Jurkat, Clone E6-1 (cell line): ENCODE measurements at places on chromosomes 4 and X.
A peak's percentile ranks its signal among the peaks of the same experiment; 100 is the strongest.

- DNase-seq = no peak
These were observed 14.0 kb downstream of the PLCXD1 start for GRCh38 chrX:295136-295535.

- no peak for DNase-seq
These were observed 607.8 kb upstream of the ZFP42 start for GRCh38 chr4:187387739-187388138.

GRCh38 chr4:27763830-27764525 is 903.3 kb downstream of the STIM2 start:
- DNase-seq = no peak

DNA sequence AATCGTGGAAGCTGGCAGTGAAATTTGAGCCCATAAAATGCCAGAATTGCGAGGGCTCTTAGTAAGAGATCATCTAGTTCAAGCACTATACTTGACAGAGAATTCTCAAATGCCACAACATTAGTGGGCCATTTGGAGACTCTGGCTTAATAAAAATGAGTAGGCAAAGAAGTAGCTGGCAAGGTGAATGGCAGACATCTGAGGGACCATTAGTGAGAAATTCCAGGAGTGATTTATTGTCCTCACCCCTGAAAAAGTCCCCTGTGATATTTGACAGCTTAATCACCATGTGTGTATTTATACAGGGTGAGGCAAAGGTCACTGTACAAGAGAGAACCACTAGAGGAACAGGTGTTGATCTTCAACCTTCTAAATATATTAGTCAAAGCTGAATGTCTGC is 207.5 kb downstream of the CHRDL1 start:
- DNase-seq = no peak

- DNase-seq = no peak
These were observed 89.1 kb upstream of the TSPAN5 start for GRCh38 chr4:98747393-98748091.

GRCh38 chr4:61911313-61911756 is 711.2 kb downstream of the ADGRL3 start:
- DNase-seq = no peak

- no peak for DNase-seq
These were observed 24.5 kb downstream of the KIAA0232 start for GRCh38 chr4:6806924-6807626.

DNA sequence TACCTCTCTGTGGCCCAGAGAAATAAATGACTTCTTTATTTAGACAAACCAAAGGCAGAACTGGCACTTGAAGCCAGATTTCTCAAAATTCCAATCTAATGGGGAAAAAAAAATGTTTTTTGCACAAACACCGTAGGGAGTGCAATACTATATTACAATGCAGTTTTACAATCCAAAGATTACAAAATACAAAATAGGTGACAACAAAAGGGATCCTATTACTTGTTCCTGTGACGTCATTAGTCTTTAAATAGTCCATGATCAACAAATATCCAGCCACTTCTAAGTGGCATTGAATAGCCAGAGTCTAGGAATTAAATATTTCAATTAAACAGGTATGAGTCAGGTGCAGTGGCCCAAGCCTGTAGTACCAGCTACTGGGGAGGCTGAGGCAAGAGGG is 3.0 kb upstream of the APBB2 start:
- no peak for DNase-seq

DNA sequence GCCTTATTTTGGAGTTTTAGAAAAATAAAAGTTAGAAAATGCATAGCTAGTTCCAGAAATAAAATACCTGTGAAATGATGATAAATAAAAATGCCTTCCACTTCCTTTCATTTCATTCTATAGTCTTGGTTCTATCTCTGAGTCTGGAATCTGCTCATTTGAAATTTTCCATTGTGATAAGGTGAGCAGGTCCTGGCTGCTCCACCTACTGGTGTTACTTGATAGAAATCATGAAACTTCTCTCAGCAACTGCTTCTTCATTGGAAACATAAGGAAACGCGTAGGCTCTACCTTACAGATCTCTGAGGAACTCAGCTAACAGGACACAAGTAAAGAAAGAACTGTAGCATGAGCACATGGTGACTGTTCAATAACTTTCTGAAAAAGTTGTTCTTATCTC is 141.8 kb downstream of the DCHS2 start:
- DNase-seq = peak; percentile 25

- DNase-seq = peak; percentile 61
These were observed 53.9 kb downstream of the PPM1K start for GRCh38 chr4:88230461-88230891.

DNA sequence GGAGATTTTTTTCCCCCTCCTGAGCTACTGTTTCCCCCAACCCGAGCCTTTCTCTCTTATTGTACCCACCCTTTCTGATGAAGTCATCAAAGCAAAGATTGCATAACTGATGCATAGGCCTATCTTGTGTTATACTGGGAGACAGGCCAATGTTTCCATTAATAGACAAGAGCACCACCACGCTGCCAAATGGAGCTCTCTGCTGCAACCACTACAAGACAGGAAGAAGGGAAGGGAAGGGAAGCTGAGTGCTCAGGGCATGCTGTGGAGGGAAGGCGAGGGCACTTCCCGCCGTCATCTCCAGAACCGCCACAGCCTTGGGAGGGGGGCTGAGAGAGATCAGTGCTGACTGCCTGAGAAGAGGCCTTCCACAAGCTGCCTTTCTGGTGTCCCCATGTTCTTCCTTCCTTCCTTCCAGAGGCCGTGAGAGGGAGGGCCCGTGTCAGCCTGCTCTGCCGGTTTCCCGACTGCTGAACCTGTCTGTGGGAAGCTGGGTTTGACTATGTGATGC is 75.0 kb downstream of the MGST2 start:
- no peak for DNase-seq

GRCh38 chr4:112153211-112153791 is 8.0 kb downstream of the FAM241A start:
- DNase-seq = peak; percentile 57

GRCh38 chrX:70437921-70438665 is 6.5 kb upstream of the DLG3 start:
- DNase-seq = no peak

DNA sequence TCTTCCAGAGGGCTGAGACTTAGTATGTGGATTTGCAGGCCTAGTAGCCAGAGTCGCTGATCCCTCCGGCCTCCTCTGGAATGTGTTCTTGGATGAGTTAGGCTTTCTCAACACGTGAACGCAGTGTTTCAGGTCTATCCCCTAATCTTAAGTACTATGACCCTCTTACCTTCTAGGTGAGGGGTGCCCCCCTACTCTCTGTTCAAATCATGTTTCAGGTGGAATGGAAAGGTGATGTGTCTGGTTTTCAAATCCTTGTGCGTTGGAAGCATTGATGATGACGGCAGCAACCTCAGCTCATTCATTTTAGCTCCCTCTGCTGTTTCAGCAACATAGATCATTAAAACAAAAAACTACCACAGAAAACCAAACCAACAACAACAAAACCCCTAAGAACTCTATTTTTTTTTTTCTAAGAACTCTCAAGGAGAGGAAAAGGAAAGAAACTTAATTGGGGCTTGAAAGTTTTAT is 56.4 kb downstream of the RWDD4 start:
- DNase-seq = no peak

DNA sequence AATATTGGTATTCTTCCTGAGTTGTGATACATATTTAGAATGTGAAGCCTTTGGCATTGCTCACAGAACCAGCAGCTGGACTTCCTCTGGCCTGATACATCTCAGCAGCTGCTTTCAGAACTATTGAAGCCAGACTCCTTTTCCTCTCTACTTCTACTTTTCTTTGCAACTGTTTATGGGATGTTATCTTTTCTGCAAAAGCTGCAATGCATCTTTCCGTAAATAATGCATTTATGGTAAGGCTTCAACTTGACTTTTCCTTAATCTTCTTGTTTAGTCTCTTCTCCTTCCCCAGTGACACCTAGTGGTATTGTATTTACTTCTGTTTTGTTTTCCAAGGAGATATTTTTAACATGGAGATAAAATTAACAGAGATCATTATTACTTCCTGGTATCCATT is 1548.7 kb downstream of the PCDH7 start:
- no peak for DNase-seq

DNA sequence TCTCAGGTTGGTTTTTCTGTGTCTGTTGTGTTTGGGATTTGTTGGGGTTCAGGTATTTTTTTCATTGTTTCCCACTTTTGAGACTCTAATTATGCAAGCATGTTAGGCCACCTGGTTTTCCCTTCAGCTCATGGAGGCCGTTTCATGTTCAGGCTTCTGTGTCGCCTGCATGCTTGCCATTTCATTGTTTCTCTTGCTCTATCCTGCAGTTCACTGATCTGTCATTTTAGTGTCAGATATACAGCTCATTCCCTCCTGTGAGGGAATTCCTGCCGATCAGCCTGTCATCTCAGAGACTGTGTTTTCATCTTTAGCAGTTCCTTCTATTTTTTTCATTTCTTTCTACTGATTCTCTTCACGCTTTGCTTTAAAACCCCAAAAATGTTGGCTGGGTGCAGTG is 49.4 kb upstream of the HGFAC start:
- DNase-seq = no peak

DNA sequence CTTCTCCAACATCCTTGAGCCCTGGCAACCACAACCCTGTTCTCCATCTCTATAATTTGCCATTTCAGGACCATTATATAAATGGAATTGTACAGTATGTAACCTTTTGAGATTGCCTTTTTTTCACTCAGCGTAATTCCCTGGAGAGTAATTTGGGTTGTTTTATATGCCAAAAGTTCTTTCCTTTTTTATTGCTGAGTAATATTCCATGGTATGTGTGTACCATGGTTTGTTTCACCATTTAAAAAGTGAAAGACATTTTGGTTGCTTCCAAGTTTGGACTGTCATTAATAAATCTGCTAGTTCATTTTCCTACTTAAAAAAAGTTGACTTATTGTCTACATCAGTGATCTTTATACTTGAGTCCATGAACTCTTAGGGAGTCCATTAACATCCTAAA is 33.0 kb upstream of the SMIM10 start:
- no peak for DNase-seq

- no peak for DNase-seq
These were observed 245.2 kb upstream of the TET2 start for GRCh38 chr4:104901438-104901837.

DNA sequence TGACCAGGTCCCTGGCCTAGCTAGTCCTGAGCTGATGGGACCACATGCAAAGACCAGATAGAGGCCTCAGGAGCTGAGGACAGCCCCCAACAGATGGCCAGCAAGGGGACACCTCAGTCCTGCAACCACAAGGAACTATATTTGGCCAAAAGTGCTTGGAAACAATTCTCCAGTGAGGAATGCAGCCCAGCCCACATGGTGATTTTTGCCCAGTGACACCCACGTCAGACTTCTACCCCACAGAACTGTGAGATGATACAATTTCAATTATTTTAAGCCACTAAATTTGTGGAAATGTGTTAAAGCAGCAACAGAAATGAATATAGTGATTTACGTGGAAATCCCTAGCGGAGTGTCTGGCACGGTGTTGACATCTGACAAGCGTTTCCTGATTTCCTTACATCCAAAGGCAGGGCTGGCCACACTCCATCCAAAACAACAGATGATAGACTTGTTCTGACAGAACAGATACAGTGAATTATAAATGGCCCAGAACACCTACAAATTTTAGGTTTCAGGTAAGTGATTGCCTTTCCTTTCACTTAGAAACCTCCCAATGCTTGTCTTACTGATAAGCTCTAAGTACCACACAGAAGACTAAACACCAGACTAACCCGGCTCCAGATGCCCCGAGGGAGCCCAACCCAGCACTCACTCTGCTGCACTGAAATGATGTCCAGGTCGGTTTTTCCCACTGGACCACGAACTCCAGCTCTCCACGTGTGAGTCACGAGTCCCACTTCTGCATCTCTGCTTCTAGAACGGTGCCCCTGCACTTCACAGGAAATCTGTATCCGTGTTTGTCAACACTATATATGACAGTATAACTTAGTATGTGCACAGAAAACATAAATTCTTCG is 5.8 kb downstream of the AFAP1 start:
- no peak for DNase-seq

GRCh38 chr4:179880756-179881155 is 2362.4 kb upstream of the TENM3 start:
- no peak for DNase-seq

- DNase-seq = no peak
These were observed 18.1 kb upstream of the APBB2 start for GRCh38 chr4:41232406-41232805.

DNA sequence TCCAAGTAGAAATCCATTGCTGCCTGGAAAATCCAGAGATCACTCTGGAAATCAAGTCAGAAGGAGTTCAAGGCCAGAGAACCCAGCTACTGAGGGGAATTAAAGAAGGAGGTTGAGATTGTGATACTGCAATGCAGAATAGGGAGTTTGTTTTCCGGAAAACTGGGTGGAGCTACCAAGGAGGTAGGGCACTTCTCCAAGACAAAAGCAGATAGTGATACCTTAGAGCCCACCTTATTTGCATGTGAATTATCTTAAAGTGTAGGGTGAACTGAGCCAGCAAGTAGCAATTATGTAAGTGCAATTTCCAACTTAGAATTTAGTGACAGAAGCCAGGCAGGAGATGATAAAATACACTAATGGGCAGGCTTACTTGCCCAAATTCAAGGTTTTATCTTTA is 178.9 kb downstream of the MID1 start:
- no peak for DNase-seq

DNA sequence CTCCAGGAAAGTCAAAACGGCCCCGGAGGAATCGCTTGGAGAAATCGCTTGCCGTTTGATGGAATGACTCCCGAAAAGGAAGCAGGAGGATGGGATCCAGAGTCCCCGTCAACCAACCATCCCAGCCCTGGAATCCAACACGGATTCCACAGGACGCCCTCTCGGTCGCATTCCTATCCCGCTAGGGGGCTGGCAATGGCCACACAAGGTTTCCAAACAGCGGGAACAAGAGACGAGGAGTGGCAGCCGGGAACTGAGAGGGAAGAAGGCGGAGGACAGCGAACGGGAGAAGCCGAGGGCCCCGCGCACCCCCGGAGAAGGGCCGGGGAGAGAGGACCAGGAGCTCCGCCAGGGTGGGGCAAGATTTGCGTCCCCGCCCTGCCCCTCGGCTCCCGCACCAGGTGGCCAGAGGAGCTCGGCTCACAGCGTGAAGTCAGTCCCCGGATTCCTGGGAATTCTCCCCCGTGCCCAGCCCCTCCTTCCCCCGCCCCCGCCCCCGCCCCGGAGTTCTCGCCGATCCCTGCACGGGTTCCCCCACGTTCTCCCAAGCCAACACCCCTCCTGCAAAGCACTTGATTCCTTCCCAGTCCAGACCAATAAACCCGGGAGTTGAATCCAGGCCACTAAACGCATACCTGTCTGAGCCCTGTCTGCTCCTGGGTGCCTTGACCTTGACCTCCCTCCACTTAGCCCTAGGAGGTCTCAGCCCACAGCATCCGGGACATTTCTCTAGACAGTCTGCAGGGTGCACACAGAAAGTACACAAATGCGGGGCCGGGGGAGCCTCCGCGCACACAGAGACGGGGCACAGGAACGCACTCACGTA is 1.4 kb downstream of the PDZD4 start:
- no peak for DNase-seq

DNA sequence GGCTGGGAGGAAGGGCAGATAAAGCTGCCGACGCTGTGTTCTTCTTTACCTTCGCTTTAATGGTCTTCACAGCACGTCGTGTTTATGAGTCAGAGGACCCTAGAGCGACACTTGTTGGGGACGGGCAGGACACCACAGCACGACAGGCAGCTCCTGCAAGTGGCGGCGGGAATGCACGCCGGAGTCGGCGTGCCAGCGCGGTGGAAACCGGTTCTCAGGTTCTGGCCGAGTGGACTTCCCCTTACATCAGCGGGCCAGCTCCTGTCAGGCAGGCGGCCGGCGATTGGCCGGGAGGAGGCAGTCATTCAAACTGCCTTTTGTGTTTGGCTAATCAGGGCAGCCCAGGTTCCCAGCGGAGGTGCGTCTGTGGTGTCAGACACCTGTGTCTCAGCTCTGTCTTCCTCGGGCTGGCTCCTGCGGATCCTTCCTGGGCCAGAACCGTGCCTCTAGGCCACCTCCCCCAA is 150.9 kb downstream of the SHROOM3 start:
- no peak for DNase-seq
